Stimulated activated CD8-positive, alpha-beta memory T cell treated with anti-CD3 and anti-CD28 coated beads, Interleukin-2, amount 100 ng/mL, for 1 hour (primary cell): ENCODE measurements at places on chromosomes 6 and 20.

DNA sequence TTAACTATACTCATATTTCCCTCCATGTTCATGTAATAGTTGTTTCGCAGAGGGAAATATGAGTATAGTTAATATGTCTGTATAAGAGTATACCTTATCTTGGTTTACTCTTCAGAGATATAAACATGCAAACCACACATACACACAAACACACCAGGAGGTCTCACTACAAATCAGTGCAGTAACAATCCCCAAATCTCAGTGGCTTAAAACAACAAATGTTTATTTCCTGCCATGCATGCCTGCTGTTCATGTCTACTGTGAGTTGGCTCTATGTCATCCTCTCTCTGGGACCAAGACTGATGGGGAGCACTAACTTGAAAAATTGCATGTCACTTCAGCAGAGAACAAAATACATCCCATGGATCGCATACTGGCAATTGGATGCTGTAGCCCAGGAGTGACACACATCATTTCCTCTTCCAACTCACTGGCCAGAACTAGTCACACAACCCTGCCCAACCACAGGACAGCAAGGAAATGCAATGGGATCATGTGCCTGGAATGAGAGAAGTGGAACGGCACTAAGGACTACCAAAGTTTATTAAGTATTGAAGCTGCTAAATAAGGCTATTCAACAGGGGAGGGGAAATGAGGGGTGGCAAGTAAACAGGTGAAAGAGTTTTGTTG, 89.0 kb upstream of the DTNBP1 start:
- no peak for DNase-seq

DNA sequence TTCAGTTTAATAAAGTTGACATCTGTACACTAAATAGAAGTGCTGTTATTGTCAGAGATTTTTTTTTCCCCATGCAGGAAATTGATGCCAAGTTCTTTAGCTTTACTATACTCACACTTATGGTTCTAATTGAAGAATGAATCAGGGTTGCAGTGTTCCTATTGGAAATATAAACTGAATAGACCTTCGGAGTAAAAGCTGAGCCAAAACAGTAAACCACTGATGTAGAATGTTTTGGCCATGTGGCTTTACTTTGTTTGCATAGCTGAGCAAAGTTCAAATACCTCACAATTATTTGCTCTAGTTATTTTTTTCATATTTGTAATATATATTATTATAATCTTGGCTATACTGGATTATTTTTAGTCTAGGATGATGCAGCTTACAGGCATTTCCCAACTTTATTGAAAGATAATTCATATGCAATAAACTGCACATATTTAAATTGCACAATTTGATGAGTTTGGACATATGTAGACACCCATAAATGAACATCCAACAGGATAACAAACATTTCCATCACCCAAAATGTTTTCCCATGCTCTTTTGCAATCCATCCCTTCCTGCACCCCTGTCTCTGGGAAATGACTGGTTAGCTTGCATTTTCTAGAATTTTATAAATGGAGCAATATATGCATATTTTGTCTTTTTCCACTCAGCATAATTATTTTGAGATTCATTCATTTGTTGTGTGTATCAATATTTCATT, 105.8 kb upstream of the NOX3 start:
- DNase-seq = no peak

GRCh38 chr20:44287272-44288097, 23.5 kb downstream of the FITM2 start:
- DNase-seq = no peak

- DNase-seq = no peak
Measured at GRCh38 chr20:5400164-5400762, 83.5 kb upstream of the PROKR2 start.

GRCh38 chr20:37353285-37353849, 7.4 kb downstream of the SRC start:
- no peak for DNase-seq
